ENCODE measurements at places on chromosomes 11 and 22.

GRCh38 chr11:118714816-118715215 lies 35.4 kb upstream of the TREH start:
- no peak for DNase-seq

DNA sequence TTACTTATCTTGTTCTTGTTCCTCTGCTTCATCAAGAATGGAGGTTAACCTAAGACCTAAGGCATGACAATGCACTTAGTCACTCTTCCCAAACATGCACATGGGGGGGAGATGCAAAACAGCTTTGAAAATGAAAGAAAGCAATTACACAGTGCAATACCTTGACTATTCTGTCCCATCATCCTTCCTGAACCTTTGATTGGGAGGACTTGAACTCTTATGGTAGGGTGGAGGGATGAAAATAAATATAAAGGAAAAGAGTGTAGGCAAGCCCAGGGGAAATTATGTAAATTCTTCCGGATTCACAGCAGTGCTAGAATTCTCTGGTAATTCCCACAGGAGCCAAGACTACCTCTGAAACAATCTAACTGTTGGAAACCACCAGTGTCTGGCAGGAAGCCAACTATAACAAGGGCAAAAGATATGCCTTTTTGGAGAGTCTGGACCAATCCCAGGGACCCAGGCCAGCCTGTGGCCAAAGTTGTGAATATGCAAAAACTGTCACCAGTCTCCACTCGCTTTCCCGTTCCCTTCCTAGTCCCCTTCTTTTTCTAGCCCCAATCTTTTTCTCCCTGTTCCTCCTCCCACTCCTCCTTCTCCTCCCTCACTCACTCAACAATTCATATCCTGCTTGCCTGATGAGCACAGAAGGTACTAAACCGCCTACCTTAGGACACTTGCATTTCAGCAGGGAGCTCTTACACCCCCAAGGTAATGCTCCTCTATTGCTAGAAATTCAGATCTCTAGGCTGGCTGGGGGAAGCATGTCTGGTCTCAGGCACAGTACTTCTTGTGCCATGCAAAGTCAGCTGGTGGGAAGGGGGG lies 2.5 kb upstream of the RCN1 start:
- DNase-seq, result no peak

- no peak for DNase-seq
These were observed 18.5 kb upstream of the LRRC10B start for GRCh38 chr11:61489833-61490721.

DNA sequence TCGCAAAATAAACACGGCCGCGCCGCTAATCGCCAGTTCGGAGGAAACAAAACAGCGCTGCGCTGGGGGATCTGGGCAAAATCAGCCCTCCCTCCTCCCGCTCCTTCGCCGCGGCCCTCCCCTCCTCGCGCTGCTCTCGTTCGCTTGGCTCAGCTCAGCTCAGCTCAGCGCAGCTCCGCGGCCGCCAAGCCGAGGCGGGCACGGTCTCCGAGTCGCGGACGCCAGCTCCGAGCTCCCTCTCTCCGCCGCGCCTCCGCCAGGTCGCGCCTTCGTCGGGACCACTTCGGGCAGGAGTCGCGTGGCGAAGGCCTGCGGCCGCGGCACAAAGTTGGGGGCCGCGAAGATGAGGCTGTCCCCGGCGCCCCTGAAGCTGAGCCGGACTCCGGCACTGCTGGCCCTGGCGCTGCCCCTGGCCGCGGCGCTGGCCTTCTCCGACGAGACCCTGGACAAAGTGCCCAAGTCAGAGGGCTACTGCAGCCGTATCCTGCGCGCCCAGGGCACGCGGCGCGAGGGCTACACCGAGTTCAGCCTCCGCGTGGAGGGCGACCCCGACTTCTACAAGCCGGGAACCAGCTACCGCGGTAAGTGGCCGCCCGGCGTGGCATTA lies at the start of gene SPON1:
Gene SPON1, plus strand, starts transcription at position 162 of the 607 bp plus-strand sequence. Its CDS starts 182 bp downstream, at position 344.
- peak; percentile 11 for DNase-seq

DNA sequence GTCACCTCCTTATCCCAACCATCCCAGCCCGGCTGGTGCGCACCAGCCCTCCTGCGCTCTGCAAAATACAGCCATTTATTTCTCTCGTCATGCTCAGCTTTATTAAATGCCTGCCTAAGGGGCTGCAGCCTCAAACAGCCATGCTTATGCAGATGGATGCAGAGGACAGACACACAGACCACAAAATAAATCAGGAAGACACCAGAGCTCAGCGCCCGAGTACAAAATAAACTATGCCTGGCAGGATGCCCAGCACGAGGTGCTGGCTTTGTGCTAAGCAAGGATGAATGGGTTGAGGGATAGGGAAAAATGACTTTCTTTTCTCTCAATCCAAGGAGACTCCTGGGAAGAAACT lies 70.5 kb downstream of the RPUSD4 start:
- DNase-seq, result no peak
